Muscle of leg (tissue), 16 donors: ENCODE measurements at places on chromosomes 16 and 17. TPM values are rescaled to one million over a fixed set of nuclear protein-coding genes. Genes with fewer than 3 reads are reported as not detected.

BAIAP3 gene
- total RNA-seq = 0.58 TPM

FNDC8 gene
- not detected for total RNA-seq

TMEM132E gene
- total RNA-seq = 0.80 TPM

ORC6 gene
- 8.0 TPM for total RNA-seq

DNA sequence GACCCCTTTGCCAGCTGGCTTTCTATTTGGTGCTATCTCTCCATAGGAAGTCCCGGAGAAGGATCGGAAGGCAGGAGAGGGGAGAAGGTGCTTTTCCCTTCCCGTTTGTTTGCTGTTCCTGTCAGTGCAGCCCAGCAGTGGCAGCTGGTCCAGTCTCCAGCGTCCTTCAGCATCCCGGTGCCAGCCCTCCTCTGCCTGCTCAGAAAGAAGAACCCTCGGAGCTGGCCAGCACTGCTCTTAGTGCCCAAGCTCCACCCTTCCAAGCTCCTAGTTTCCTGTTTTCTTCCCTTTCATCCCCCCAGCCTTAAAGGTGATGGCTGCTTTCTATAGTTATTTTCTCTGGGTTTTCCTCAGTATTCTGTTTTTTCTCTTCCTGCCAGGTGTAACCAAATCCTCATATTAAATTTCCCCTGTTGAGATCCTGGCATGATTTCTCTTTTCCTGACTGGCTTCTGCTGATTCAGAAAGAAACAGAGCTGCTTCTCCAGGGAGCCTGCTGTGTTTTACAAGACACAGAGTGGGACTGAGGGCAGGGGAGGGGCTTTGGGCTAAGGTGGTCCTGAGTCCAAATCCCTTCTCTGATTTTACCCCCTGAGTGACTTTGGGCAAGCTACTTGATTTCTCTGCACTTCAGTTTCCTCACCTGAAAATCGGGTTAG lies 186.8 kb downstream of the COPRS start:
- H3K27ac ChIP-seq = no peak overlapping the region
- H3K27me3 ChIP-seq = peaks cover 7% of the 10 kb centered on the region
- H3K4me1 ChIP-seq = peaks cover 15% of the 10 kb centered on the region
- H3K36me3 ChIP-seq = no peaks in the 10 kb centered on the region

GRCh38 chr17:45893725-45894021 lies 681 bp upstream of the MAPT start:
- no peak for DNase-seq
- peaks cover 63% of the 10 kb centered on the region for H3K27me3 ChIP-seq
- peaks cover 21% of the 10 kb centered on the region for H3K4me1 ChIP-seq
- H3K27ac ChIP-seq = peak overlapping the region; percentile 69
- peak overlapping the region; percentile 58 for H3K4me3 ChIP-seq

DNA sequence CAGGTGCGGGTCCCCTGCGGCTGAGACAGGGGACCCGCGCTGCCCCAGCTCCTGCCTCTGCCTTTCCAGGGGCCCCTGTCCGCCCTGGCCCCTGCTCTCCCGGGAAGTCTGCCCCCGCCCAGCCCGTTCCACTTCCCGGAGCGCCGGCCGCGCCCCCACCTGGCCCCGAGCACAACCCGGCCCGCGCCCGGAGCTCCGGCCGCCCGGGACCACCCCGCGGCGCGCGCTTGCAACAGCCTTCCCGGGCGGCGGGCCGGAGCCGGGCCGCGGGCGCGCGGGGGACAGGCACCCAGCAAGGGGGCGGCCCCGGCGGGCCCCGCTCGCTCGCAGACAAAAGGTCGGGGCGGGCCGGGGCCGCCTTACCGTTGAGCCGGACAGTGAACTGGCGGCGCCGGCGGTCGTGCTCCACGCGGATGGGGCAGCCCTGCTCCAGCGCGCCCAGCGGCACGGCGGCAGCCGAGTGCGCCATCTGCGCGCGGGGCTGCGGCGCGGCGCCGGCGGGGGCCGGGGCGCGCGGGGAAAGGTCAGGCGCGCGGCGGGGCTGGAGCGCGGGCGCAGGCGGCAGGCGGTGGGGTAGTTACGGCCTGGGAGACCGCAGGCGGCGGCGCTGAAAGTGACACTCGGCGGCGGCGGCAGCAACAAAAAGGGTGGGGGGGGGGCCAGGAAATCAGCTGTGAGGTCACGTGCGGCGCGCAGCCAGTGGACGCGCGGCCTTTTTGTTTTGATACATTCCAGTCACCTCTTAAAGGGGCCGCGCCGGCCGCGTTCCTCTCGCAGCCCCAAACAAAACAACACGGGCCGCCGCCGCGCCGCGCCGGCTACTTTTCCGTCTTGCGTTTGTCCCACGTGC lies at the start of gene NATD1:
Gene NATD1, minus strand, starts transcription at position 615 of the 850 bp plus-strand sequence. Its CDS starts 146 bp downstream, at position 469.
- DNase-seq = peak; percentile 94
- H3K36me3 ChIP-seq = no peaks in the 10 kb centered on the region
- H3K4me3 ChIP-seq = peak within 1 kb of the TSS; percentile 58

- H3K4me3 ChIP-seq = no peak overlapping the region
- no peak for DNase-seq
- peaks cover 17% of the 10 kb centered on the region for H3K4me1 ChIP-seq
- H3K27me3 ChIP-seq = no peaks in the 10 kb centered on the region
- H3K27ac ChIP-seq = no peak overlapping the region
Measured at GRCh38 chr16:29662729-29663015, 375 bp upstream of the SPN start.

DNA sequence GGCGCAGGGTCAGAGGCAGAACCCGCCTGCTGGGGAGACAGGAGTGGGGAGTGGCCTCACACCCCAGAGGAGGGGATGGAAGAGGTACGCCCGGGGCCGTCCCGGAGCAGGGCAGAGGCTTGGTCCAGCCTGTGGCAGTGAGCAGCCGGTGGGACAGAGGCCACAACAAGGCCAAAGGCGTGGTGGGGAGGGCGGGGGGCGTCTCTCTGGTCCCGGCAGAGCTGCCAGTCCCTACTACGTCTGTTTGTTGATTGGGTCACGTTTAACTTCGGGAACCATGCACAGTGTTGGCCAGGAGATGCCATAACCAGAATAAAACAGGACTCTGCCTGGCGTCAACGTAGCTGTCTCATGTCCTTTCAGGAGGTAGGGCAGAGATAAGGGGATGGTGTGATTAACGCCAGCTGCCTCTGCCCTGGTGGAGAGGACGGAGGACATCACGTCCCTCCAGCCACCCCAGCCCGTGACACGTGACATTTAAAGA lies 192.8 kb downstream of the BANP start:
- peaks cover 2% of the 10 kb centered on the region for H3K27me3 ChIP-seq
- H3K4me1 ChIP-seq = peaks cover 3% of the 10 kb centered on the region
- no peaks in the 10 kb centered on the region for H3K36me3 ChIP-seq
- no peak overlapping the region for H3K4me3 ChIP-seq
- H3K27ac ChIP-seq = no peak overlapping the region

DNA sequence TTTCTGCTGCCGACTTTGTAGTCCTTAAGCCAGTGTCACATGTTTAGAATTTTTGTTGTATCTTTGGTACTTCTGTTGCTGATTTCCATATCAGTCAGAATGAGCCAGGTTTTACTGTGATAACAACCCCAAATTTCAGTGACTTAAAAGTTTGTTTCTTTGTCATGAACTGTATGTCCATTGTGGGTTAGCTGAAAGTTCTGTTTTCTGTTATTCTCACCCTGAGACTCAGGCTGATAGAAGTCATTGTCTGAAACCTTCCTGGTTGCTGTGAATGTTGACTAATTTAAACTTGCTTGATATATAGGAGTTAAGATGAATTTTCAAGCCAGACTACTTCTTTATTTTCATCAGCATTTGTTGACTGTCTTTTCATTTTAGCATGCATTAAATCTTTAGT lies 68.8 kb downstream of the MRTFB start:
- peaks cover 10% of the 10 kb centered on the region for H3K36me3 ChIP-seq
- H3K27me3 ChIP-seq = no peaks in the 10 kb centered on the region
- no peak for DNase-seq

- no peak overlapping the region for H3K4me3 ChIP-seq
- H3K36me3 ChIP-seq = no peaks in the 10 kb centered on the region
- DNase-seq = peak; percentile 48
Measured at GRCh38 chr17:34706029-34706428, 126.6 kb downstream of the TMEM132E start.

- H3K4me3 ChIP-seq = no peak overlapping the region
- no peak for DNase-seq
- H3K4me1 ChIP-seq = no peaks in the 10 kb centered on the region
Measured at GRCh38 chr17:33942414-33942813, 312.7 kb upstream of the CCL2 start.

GRCh38 chr17:31582151-31582907 lies 190.9 kb downstream of the RAB11FIP4 start:
- no peak overlapping the region for H3K4me3 ChIP-seq
- peak overlapping the region; percentile 82 for H3K27ac ChIP-seq
- H3K4me1 ChIP-seq = peaks cover 35% of the 10 kb centered on the region
- peak; percentile 66 for DNase-seq
- peaks cover 8% of the 10 kb centered on the region for H3K36me3 ChIP-seq
- no peaks in the 10 kb centered on the region for H3K27me3 ChIP-seq

GRCh38 chr16:10980813-10981212 lies 36.4 kb downstream of the CLEC16A start:
- peak overlapping the region; percentile 90 for H3K27ac ChIP-seq
- peaks cover 33% of the 10 kb centered on the region for H3K36me3 ChIP-seq
- peaks cover 67% of the 10 kb centered on the region for H3K4me1 ChIP-seq
- no peak overlapping the region for H3K4me3 ChIP-seq
- peak; percentile 65 for DNase-seq
- H3K27me3 ChIP-seq = no peaks in the 10 kb centered on the region

DNA sequence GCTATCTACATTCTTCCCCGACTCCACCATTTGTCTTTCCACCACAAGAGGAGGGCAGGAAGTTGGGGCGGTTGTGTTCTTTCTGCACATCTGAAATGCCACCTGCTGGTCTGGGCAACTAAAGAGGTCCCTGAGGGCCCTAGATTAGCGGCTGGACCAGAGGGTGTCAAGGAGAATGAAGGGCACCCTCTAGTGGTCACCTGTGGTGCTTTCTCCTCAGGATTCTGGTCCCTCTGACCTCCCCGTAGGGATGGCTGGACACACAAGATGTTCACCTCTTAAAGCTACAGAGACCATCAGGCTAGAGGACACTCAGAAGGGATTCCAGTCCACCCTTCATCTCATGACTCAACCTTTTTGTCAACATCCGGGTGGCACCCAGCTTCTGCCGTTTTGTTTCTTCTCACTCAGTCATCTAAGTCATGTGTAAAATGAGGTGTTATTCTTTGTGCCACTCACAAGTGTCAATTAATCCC lies 2.9 kb upstream of the SCIMP start:
- H3K27me3 ChIP-seq = no peaks in the 10 kb centered on the region
- H3K27ac ChIP-seq = no peak overlapping the region
- no peak overlapping the region for H3K4me3 ChIP-seq
- peaks cover 8% of the 10 kb centered on the region for H3K4me1 ChIP-seq
- peak; percentile 48 for DNase-seq

DNA sequence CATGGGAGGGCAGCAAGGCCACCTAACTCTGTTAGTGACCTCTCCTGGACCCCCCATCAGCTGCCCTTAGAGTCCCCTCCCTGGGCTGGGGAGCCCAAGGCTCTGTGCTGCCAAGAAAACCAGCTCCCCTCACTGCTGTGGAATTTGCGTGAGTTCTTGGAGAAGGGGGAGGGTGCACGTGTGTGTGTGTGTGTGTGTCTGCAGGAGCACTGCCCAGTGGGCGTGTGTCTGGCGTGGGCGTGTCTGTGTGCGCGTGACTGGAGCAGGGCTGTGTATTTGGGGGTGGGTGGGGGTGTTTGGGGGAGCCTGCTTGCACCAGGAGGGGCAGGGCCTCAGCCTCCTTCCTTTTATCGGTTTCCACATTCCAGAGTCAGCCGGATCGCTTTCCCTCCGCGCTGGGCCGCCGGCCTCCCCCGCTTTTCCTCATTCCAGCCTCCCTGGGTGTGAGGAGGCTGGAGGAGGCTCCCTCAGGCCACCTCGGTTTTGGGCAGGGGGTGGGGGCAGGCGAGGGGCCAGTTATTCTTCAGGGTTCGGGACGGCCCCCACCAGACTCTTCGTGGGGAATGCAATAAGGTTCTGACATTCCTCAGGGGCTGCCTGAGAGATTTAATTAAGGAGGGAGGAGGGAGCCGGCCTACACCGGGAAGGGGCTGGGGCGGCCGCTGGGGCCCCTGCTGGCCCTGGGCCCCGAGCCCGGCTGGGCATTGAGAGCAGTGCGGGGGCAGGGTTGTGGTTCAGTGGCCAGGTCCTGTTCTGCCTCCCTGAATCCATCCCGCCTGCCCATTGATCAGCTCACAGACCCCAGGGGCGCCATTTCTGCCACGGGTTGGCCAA lies 2.5 kb downstream of the VASN start:
- H3K27me3 ChIP-seq = peaks cover 5% of the 10 kb centered on the region
- peaks cover 86% of the 10 kb centered on the region for H3K4me1 ChIP-seq
- H3K4me3 ChIP-seq = peak overlapping the region; percentile 52
- DNase-seq = peak; percentile 92
- peak overlapping the region; percentile 72 for H3K27ac ChIP-seq
